Colonic mucosa (tissue), 4 donors: ENCODE measurements at places on chromosomes 13 and 19. TPM values are rescaled to one million over a fixed set of nuclear protein-coding genes. Genes with fewer than 3 reads are reported as not detected.

GRCh38 chr19:49651029-49651819 lies 9.2 kb downstream of the SCAF1 start:
- H3K27me3 ChIP-seq = no peaks in the 10 kb centered on the region
- H3K4me3 ChIP-seq = no peak overlapping the region
- DNase-seq = no peak
- H3K27ac ChIP-seq = no peak overlapping the region

Gene DCT
- total RNA-seq = not detected

- no peak overlapping the region for H3K4me3 ChIP-seq
- peaks cover 16% of the 10 kb centered on the region for H3K4me1 ChIP-seq
- H3K36me3 ChIP-seq = no peaks in the 10 kb centered on the region
- H3K27ac ChIP-seq = peak overlapping the region; percentile 55
- H3K27me3 ChIP-seq = no peaks in the 10 kb centered on the region
These were observed 28.9 kb downstream of the AP2S1 start for GRCh38 chr19:46821512-46822409.

DNA sequence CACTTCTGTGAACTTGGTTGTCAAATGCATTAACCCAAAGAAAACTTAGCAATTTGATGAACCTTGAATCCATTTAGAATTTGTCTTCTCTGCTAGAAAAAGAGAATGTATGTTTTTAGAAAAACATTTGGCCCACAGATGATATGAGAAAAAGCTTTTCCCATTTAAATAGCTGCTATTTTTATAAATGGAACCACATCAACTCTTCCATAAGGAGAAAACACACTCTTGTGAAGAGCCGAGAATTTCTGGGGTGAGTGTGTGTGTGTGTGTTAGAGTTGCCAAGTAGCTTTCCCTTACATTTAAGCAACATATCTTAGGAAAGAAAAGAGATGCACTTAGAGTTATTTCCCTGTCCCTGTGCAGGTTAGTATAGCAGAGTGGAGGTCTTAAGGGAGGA lies 322.8 kb downstream of the ITGBL1 start:
- H3K27ac ChIP-seq = no peak overlapping the region
- no peaks in the 10 kb centered on the region for H3K27me3 ChIP-seq
- no peaks in the 10 kb centered on the region for H3K4me1 ChIP-seq
- no peak overlapping the region for H3K4me3 ChIP-seq
- no peaks in the 10 kb centered on the region for H3K36me3 ChIP-seq
- DNase-seq = no peak

DNA sequence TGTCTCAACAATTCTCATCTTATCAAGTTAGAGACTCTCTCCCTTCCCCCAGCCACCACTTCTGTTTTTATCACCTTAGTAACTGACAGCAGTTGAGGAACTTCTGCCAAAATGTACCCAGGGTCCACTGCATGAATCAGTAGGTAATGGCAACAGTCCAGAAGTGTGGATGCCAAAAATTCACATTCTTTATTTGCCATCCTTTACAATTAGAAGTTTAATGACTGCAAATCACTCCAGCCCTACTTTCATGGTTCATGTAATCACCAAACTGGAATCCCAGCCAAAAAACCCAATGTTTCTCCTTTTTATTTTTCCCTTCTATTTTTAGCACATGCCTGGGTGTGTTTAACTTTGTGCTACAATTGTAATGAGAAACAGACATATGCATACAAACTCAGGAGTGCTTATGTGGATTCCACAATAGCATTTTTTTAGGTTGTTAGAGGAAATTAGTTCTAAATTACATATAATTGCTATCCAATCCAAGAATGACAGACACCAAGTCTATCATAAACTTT lies 243.5 kb downstream of the RGCC start:
- no peaks in the 10 kb centered on the region for H3K36me3 ChIP-seq
- H3K27ac ChIP-seq = no peak overlapping the region

GRCh38 chr13:40974460-40975407 lies 44.4 kb downstream of the ELF1 start:
- H3K27me3 ChIP-seq = no peaks in the 10 kb centered on the region
- no peaks in the 10 kb centered on the region for H3K36me3 ChIP-seq
- H3K27ac ChIP-seq = peak overlapping the region; percentile 69
- peak; percentile 55 for DNase-seq
- no peak overlapping the region for H3K4me3 ChIP-seq
- H3K4me1 ChIP-seq = peaks cover 32% of the 10 kb centered on the region

GRCh38 chr19:13350759-13351158 lies 155.5 kb downstream of the CACNA1A start:
- no peak for DNase-seq
- no peaks in the 10 kb centered on the region for H3K4me1 ChIP-seq
- no peaks in the 10 kb centered on the region for H3K36me3 ChIP-seq

DNA sequence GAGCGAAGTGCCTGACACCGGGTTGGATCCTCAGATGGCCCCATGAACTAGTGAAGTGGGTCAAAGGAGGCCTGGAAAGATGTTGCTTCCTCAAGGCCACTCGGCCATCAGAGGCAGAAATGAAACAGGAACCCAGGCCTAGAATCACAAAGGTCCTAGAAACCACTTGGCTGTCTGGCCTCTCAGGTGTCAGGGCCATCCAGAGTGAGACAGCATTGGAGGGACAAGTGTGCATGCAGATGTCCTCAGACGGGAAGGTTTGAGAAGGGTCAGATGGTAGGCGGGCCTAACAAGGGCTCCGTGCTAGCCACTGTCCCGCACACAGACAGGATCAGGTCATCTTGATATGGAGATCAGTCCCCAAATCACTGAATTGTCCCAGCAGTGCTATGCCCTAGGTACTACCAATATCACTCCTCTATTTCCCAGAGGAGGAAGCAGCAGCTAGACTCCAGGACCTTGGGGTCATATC lies 14.3 kb downstream of the CCDC97 start:
- H3K27ac ChIP-seq = peak overlapping the region; percentile 71
- DNase-seq = no peak
- H3K27me3 ChIP-seq = no peaks in the 10 kb centered on the region
- no peak overlapping the region for H3K4me3 ChIP-seq
- H3K4me1 ChIP-seq = peaks cover 29% of the 10 kb centered on the region

Gene ZNF527
- 2.4 TPM for total RNA-seq

GRCh38 chr13:30872685-30873461 lies 33.2 kb upstream of the MEDAG start:
- H3K4me3 ChIP-seq = no peak overlapping the region
- no peak overlapping the region for H3K27ac ChIP-seq
- no peaks in the 10 kb centered on the region for H3K36me3 ChIP-seq
- DNase-seq = no peak

Gene HIF3A
- total RNA-seq = 7.1 TPM
